Neural crest cell (in vitro differentiated cells): ENCODE measurements at places on chromosomes 7 and 10.

DNA sequence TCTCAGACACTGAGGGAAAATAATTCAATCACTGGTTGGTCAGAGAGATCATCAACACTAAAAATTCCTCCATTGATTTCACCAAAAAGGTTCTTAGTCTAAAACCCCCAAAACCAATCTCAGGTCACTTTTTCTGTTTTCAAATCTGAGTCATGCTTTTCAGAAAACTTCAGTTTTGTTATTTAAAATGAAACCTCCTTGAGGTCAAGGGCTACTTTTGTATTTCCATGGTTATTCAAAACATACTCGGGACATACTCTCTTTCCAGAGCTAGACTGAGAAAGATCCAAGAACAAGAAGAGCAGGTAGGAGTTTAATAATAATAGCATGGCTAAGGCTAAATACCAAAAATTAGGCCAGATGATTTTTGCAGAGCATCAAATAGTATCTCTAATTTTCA, 152.8 kb downstream of the SDHAF3 start:
- peaks cover 7% of the 10 kb centered on the region for H3K4me1 ChIP-seq
- no peak overlapping the region for H3K27ac ChIP-seq

DNA sequence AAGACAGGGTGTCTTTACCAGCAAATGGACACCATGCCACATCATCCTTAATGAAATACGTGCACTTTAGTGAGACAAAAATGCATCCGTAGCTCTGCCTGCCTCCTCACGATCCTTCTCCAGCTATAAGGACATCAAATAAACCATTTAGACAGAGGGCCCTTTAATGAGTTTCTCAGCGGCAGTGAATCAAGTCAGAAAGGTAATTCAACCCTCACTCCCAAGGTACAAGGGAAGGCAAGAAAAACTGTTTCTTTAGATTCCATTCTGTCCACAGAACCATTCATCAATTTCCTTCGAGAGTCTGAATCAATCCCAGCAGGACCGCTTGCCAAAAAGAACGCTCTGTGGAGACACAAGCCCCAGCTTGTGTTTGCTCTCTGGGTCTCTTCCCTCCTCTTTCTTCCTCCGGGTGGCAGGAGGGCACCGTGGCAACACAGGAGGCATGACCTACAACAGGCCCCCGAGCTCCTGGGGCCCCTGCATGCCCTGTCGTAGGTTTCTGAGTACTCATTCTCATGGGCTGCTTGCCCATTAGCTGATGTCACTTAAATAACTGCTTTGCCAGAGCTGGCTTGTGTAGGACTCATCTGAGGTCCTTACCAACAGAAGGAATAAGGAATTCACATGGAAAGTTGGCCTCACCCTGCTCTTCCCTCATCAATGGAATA, 297.8 kb upstream of the PRKCQ start:
- no peaks in the 10 kb centered on the region for H3K4me1 ChIP-seq
- H3K27me3 ChIP-seq = peaks cover 3% of the 10 kb centered on the region

DNA sequence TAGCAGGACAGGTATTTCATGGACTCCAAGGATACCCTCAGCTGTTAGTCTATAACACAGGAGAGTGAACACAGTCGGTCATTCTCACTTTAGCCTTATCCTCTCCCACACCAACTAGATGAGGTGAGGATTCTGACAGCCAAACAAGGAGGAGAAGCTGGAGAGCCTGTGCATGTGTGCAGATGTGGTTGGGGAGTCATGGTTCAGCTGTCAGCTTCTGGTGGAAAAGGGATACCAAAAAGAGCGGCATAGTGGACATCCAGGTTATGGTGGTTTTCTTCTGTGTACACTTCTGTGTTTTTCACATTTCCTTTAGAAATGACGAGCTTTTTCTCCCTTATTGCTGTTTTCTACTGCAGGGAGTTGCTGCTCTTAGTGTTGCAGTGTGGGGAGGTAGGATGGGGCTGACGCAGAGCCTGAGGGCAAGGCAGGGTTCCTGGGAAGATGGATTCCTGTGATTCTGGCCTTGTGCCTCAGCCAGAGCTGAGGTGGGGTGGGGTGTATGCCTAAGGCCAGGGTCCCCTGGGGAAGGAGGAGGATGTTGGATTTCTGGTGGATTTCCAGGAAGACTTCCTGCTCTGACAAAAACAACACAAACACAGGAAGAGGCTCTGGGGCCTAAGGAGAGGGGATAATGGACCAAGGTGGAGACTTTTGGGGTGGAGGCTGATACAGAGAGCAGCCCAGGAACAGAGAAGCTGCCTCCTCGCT, 26.6 kb downstream of the PLAU start:
- no peak overlapping the region for H3K4me3 ChIP-seq
- DNase-seq = no peak
- H3K4me1 ChIP-seq = peaks cover 12% of the 10 kb centered on the region
- no peaks in the 10 kb centered on the region for H3K27me3 ChIP-seq

GRCh38 chr7:3453398-3453797, 152.3 kb downstream of the SDK1 start:
- H3K27ac ChIP-seq = no peak overlapping the region
- H3K4me1 ChIP-seq = no peaks in the 10 kb centered on the region
- H3K36me3 ChIP-seq = no peaks in the 10 kb centered on the region
- DNase-seq = no peak

DNA sequence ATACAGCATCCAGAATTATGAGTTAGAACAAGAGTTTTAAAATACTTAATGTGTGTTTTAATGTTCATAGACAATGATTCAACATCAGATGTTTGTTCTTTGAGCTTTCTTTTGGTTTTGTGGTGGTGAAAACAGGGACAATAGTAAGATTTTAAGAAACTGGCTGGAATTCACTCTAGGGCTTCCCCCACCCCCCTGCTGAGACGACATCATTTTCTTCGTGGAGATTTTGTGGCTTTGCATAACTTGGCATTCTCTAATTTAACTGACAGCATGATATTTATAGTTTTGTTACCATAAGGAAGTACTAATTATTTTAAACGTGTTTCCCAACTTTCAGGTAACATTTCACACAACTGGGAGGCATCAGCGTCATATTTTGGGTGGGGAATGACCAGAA, 184.1 kb downstream of the BICC1 start:
- no peak for DNase-seq
- H3K36me3 ChIP-seq = no peaks in the 10 kb centered on the region
- no peaks in the 10 kb centered on the region for H3K27me3 ChIP-seq
- H3K27ac ChIP-seq = no peak overlapping the region
- H3K4me3 ChIP-seq = no peak overlapping the region
